ENCODE measurements at places on chromosomes 4 and X.

DNA sequence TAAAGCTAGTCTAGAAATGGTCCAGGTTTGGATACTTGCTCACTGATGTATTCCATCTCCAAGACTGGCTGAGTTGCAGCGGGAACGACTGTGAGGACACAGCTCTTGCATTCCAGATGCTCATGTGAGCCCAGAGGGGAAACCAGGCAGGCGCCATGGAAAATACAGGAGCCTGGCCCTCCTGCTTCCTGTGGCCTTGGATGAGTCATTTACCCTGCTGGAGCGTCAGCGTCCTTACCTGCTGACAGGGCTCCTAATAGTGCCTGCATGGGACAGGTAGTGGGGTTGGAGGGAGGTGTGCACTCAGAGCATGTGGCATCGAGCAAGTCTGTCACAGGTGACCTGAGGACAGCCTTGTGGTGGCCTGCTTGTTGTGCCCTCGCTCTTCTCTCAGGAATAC, 69.4 kb downstream of the NSG1 start:
- peak; percentile 70 for DNase-seq

DNA sequence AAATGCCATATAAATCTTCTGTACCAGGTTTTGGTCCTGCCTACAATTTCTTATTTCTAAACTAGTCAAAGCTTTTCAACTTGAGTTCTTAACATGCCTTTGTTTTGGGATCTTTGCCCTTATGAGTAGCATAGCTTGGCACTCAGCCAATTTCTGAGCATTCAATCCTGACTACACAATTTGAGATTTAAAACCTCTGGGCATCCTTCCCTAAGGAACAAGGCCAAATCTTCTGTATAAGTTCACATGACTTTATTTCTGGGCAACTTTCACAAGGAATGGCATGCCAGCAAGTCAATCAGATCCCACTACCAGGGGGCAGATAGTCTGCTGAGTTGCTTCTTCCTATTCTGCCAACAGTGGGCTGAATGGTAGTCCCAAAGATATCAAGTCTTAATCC, 254.2 kb downstream of the ADAMTS3 start:
- peak; percentile 79 for DNase-seq

GRCh38 chr4:94500685-94501084, 48.9 kb downstream of the PDLIM5 start:
- DNase-seq, result no peak

- no peak for DNase-seq
Measured at GRCh38 chrX:38273453-38273852, 52.8 kb upstream of the SRPX start.

DNA sequence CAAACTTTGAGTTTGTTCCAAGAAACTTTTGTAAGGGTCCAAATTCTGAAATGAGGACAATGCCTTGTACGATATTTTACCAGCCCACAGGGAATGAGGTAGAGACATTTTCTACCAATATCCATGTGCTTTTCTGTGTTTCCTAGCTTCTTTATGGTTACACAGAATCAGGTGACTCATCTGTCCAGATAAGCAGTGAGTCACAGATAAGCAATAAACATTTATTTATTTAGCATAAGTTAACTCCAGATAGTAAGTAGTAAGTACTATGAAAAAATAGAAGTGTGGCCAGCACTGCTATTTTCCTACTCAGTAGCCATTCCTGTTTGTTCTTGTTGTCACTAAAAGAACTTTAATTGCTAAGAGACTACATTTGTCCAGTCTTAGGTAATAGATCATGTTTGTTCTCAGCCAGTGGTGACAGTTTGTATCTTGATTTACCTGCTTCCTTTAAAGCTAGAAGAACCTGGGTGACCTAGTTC, 7.4 kb downstream of the AFF1 start:
- peak; percentile 46 for DNase-seq

DNA sequence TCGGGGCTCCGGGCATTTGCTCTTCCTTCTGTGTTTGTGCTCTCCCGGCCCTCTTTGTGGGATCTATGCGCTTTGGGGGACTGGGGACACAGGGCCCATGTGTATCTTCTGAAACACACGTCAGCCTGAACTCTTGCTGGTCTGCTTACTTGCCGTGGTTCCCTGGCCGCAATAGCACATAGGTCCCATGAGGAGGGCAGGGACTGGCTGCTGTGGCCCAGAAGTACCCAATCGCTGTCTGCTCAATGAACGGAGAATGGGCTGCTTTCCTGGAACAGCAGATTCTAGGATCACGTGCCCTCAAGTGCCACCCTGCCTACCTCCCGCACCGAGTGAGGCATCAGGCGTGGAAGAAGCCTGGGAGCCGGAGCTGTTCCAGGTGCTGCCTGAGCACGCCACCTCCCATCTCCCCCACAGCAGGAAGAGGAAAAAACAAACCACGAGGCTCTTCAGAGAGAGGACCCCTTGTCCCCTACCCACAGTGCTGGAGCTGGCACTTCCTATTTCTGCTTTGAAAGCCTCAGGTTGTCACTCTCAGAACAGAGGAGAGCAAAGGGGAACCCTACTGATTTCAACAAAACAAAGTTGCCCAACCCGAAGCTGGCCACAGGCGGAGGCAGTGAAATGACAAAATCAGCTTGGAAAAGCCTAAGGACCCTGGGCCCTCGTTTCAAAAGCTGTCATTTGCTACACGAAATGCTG, 3.8 kb downstream of the G6PD start:
- DNase-seq, result no peak

- DNase-seq, result no peak
Measured at GRCh38 chr4:63459329-63459728, 949.9 kb downstream of the TECRL start.

- DNase-seq, result peak; percentile 16
Measured at GRCh38 chr4:108540536-108540935, 79.8 kb upstream of the RPL34 start.

DNA sequence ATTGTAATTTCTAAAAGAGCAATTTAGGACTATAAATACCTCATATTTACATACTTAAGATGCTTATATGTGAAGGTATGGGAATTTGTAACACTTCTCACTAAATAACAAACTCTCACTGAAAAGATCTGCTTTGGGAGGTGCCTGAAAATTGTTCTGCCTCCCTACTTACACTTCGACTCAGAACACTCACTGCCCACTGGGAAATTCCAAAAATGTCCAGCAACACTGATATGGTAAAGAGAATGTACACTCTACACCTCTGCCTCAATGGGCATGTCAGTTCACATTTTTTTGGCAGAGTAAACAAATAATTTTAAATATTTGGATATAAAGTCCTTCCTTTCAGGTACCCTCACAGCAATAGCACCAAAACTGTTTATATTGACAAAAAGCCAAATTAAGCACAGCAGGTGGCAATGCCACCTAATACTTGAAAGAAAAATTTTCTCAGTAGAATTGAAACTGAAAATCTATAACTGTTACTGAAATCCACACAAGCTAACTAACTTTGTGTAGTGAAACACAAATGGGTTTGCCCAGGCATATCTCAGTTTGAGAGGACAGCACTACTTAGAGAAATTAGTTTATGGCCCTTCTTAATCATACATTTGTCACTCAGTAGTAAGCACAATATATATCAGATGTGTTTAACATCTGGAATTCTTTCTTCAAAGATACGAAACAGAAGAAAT, 67.1 kb downstream of the PRDM5 start:
- DNase-seq, result no peak

- no peak for DNase-seq
Measured at GRCh38 chr4:102575369-102576129, 74.4 kb downstream of the NFKB1 start.

DNA sequence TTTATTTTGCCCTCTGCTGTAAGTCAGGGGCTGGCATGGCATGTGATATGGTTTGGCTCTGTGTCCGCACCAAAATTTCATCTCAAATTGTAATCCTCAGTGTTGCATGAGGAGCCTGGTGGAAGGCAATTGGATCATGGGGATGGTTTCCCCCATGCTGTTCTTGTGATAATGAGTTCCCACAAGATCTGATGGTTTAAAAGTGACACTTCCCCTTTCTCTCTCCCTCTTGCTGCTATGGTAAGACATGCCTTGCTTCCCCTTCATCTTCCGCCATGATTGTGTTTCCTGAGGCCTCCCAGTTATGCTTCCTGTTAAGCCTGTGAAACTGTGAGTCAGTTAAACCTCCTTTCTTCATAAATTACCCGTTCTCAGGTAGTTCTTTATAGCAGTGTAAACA, 72.0 kb upstream of the MSX1 start:
- DNase-seq, result no peak

GRCh38 chrX:55867708-55868107, 150.2 kb downstream of the RRAGB start:
- no peak for DNase-seq

GRCh38 chr4:158821228-158821971, 52.6 kb downstream of the FNIP2 start:
- no peak for DNase-seq

- DNase-seq, result peak; percentile 40
Measured at GRCh38 chr4:56424697-56425514, 10.5 kb downstream of the PPAT start.

GRCh38 chr4:22237155-22237751, 278.6 kb downstream of the ADGRA3 start:
- DNase-seq, result peak; percentile 48

DNA sequence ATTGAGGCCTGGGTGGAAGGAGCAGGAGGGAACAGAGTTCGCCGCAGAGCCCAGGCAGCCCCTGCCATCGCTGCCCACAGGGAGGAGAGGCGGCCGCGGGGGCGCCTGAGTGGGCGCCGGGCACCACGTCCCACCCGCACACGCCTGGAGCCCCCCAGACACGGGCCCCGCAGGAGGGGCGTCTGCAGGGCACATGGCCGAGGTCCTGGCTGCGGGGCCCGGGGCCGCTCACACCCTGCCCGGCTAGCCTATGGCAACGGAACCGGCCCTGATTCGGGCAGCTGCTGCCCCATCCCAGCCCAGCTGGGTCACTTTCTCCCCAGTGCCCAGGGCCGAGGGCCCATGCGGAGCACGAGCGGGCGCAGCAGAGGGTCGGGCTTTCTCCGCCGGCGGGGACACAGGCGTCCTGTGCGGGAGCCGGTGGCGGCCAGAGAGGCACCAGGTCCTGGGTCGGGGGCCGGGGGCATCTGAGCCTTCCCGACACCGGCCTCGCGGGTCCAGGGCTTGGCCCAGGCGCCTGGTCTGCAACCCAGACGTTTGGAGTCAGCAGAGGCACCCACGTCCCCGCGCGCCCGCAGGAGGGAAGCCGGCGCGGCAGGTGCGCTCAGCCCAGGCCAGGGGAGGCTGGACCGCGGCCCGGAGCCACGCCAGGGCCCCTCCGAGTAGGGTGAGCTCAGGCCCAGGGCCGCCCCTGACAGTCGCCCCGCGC, 91.2 kb downstream of the FAM53A start:
- no peak for DNase-seq

GRCh38 chr4:137754652-137755471, 222.6 kb upstream of the PCDH18 start:
- peak; percentile 60 for DNase-seq

GRCh38 chrX:136582624-136583023, 50.6 kb downstream of the VGLL1 start:
- peak; percentile 41 for DNase-seq

DNA sequence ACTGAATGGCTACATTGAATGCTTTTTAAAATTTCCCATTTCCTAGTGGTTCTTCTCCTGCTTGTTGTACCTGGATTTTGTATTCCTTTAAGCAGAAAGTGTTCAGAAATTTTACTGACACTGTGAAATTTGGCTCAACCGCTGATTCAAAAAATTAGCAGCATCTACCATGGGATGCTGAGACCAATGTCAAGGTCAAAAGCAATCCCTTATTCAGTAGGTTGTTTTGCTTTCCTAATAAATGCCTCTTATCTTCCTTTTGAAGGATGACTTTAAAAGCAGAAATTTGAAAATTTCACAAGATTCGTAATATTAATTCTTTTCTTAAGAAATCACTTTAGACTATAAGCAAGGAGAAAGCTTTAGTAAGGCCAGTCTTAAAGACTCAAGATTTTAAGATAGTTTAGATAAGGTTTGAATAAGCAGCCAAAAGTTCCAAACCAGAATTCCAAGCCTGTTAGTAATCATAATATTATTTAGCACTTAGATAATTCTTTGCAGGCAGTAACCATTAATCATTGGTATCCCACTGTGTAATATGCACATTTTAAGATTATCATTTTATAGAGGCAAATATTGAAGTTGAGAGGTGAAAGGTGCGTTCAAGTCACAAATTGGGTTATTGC, 508.8 kb downstream of the ANKRD50 start:
- no peak for DNase-seq

GRCh38 chr4:92599044-92599443, 295.3 kb downstream of the GRID2 start:
- peak; percentile 89 for DNase-seq

GRCh38 chrX:126855839-126856524, 36.5 kb downstream of the PRR32 start:
- no peak for DNase-seq

DNA sequence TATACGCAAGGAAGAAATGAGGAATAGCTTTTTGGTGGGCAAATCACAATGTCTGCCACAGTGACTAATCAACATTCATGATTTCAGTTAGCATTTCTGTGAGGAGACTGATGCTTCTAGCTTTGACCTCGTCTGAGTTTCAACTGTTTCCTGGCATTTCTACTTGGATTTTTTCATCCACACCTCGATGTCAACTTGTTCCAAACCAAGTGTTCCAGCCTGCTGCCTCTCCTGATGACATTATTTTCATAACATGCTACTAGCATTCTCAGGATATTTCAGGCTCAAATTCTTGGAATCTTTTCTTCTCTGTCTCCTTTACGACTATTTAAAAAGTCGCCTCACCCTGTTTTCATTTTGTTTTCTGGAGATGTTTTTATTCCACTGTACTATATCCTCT, 90.3 kb upstream of the TEX13D start:
- DNase-seq, result no peak

GRCh38 chr4:185591679-185592141, 56.4 kb upstream of the PDLIM3 start:
- peak; percentile 73 for DNase-seq

- DNase-seq, result peak; percentile 19
Measured at GRCh38 chr4:20042769-20043168, 208.9 kb upstream of the SLIT2 start.

DNA sequence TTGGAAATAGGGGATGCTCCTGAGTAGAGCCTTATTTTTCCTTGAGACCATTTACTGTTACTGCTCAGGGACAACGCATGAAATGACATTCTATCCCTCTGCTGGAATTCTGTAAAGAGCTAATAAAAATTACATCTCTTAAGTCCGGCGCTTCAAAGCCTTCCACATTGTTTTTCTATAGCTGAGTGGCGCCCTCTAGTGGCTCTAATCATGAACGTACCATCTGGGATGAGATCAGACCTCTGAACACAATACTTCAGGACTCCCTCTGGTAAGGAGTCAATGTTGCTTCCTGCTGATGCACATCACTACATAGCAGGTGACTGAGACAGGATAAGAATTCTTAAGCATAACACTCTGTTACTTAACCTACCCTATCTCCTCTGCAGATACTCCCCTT, 6.0 kb downstream of the HMGN5 start:
- peak; percentile 66 for DNase-seq

DNA sequence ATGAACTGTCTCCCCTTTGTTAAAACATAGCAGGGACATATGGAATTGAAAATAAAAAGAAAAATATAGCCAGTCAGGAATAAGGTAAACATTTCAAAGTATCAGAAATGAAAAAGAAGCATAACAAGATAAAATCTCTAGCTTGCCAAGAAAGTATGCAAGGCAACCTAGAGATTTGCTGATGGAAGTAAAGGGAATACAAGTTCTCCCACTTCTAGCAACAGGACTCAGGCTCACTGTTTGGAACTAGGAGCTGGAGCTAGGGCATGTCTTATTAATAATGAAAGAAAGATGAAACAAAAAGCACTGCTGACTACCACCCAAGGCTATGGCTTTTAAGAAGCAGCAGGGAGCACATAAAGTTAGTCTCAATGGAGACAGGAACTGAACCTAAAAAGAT, 18.2 kb downstream of the ANKRD50 start:
- no peak for DNase-seq

- no peak for DNase-seq
Measured at GRCh38 chr4:55050418-55050950, 74.9 kb downstream of the KDR start.
